ENCODE measurements at places on chromosomes 3 and 15.

DNA sequence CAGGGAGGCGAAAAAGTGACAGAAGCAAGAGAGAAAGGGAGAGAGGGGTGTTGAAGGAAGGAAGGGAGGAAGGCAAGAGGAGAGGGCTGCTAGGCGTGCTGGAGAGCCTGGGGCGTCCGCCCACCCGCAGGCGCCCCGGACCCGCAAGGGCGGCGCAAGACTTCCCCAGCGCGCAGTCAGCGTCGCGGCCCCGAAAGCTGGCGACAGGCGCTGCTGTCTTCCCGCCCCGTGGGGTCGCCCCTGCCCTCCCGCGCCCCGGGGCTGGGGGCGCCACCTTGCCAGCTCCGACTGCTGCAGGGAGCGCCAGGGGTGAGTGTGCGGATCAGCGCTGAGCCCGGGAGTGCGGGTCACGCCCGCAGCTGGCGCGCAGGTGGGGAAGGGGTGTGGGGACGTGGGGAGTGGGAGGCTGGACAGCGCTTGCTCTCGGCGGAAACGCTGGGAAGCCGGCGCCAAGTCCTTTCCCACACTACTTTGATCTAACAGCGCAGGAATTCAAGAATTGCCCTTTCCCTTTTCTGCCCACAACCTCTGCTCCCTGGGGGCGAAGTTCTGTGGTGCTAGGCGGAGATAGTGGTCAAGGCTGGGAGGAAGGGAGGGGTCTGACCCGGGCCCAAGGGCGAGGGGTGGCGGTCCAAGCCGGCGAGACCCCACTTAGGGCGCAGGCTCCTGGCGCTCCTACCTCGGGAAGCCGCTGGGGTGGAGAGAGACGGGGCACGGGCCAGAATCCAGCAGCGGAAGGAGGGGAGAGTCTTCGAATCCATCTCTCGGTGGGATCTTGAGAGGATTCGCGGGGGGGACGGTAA, 266.1 kb downstream of the CGGBP1 start:
- DNase-seq, result no peak

- no peak for DNase-seq
Observed at GRCh38 chr3:82177774-82178173, 416.3 kb upstream of the GBE1 start.

DNA sequence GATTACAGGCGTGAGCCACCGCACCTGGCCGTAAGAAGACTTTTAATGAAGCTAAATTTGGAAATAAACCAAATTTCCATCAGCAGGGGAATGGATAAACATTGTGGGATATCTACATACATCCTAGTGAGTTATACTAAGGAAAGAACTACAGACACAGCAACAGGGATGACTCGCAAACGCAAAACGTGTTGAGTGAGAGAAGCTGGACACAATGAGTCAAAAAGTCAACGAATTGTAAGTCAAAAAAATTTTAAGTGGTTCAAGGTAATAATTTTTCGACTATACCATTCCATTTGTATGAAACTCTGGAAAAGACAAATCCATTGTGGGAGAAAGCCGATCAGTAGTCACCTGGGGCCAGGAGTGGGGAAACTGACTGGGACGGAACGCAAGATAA, 19.9 kb downstream of the PLA2G4F start:
- DNase-seq, result no peak

GRCh38 chr3:195033531-195034091, 237.3 kb downstream of the XXYLT1 start:
- DNase-seq, result no peak

GRCh38 chr3:88149101-88149508, 654 bp upstream of the C3orf38 start:
- no peak for DNase-seq

GRCh38 chr3:187125319-187126031, 13.8 kb downstream of the RPL39L start:
- DNase-seq, result no peak

- DNase-seq, result no peak
Observed at GRCh38 chr3:117322866-117323265, 613.3 kb downstream of the TUSC7 start.

DNA sequence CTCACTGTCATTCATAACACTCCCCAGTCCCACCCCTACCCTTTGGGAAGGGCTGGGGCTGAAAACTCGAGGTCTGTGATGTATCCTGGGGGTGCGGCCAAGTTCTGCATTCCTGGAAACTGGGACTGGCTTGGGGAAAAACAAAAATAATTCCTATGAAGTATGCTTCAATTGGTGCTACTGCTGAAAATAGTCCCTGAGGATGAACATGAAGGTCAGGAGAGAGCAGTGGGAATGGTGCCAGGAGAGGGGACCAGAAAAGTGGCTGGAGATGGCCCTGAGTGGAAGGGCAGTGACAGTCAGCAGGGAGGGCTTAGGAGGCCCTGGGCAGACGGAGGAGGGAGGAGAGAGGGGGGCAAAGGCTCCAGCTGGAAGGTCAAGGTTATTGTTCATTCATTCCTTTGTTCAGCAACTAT, 4.8 kb upstream of the ISLR start:
- DNase-seq, result no peak

- no peak for DNase-seq
Observed at GRCh38 chr15:87032295-87032694, 952.6 kb downstream of the AGBL1 start.

- DNase-seq, result no peak
Observed at GRCh38 chr3:4387210-4388204, 79.6 kb downstream of the SUMF1 start.

DNA sequence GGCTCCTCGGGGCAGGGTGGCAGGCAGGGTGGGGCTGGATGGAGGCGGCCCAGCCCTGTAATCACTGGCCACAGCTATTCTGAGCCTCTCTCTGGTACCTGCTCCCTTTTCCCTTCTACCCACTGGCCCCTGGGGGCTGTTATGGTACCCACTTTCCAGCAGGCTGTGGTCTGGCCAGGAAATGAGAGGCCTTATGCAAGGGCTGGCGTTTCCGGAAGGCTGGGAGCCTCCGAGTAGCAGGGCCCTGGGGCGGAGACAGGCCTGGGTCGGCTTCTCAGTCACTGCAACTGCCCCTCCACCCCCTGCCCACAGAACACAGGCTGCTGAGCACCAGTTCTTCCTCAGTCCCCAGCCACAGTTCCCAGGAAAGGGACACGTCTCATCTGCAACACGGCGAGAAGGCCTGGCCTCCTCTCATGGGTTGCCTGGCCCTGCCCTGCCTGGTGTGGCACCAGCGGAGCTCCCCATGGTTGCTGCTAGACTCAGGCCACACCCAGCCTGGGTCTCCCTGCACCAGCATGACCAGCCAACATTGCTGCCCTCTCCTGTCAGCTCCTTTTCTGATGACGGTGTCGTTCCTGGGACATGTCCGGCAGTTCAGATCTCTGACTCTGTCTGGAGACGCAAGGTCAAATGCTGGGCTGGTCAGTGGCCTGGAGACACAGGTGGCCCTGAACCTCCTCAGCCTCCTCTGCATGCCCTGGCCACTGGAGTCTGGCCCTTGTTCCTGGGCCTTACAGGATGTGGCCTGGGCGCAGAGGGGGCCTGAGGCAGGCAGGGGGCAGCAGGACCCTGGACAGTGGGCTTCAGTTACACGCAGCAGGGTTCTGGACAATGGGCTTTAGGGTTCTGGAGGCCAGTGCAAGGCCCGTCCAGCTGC, 6.5 kb downstream of the CHST13 start:
- DNase-seq, result no peak

DNA sequence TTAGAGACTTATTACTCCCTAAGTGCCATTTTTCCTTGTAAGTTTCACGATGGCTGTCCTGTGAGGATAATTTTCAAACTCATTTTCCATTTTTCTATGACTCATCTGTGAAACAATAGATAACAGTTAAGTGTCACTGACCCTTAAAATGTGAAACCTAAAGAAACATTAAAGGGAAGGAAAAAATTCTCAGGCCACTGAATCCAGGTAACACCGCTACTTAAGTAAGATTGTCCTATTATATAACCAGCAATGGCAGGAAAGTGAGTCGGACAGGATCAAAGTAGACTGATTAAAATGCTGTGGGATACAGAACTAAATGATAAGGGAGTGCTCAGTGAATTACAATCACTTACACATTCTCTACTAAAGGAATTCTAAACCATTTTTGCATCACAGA, 12.4 kb downstream of the PLD1 start:
- DNase-seq, result no peak

DNA sequence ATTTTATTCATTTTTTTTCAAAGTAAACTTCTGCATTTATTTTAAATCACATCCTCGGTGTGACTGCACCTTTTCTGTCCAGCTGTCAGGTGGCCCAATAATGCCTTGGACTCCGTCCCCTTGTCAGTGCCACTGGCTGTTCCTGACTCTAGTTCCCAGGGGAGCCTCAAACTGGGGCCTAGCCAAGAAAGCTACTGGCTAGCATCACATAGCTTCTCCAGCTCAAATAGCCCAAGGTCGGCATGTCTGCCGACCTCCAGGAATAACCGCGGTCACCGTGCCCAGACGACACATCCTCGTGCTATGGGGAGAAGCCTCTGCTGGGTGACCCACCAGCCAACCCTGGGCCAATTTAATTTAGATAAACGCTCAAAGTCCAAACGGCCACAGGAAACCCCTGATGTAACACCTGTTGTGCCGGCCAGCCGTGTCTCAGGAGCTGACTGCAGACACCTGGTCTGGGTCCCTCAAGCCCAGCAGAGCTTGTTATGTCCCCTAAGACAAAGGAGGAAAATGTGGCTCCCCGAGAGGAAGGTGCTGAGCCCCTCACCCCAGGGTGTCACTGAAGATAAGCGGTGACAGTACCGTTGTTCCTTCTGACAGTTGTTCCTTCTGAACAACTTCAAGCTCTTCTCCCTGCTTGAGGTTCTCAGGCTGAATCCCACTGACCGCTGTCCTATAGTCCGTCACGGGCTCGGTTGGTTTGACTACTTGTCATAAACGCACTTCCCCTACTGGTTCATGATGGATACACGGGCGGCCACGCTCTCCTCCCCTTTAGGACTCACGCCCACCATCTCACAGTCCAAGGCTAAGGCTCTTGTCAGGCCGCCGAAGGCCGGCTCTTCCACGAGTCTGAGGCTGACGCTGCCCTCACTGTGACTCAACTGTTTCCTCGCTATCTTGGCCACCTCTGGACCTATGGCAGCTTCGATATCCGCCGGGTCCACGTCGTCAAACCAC, 126.2 kb downstream of the KLF13 start:
- no peak for DNase-seq

DNA sequence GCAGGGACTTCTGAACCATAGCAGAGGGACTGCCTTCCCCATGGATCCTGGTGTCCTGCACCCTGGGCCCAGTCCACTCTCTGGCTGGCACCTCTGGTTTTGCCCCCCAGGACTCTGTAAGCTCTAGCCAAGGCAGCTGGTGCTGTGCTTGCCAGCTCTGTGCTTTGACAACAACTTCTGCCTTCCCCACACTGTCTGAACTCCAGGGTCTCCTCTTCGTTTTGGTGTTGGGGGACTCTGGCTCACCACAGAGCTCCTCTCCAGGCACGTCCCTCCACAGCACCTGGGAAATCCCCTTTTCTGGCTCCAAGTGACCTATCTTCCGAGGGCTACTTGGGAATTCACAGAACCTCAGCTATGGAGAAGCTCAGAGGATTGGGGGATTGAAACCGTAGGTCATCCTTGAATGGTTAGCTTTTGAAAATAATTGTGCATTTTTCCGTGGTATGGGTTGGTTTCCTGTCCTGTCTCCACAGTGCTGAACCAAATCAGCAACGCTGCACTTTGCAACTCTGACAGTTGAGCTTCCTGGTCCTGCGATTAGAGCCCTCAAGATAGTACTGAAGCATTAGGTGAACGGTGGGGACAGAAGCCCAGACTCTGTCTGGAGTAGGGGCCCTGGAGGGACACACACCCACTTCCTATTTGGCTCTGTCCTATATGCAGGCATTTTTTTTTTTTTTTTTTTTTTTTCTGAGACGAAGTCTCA, 152.4 kb downstream of the APBA2 start:
- DNase-seq, result no peak

- DNase-seq, result no peak
Observed at GRCh38 chr15:68208136-68208535, 3.0 kb upstream of the CALML4 start.

DNA sequence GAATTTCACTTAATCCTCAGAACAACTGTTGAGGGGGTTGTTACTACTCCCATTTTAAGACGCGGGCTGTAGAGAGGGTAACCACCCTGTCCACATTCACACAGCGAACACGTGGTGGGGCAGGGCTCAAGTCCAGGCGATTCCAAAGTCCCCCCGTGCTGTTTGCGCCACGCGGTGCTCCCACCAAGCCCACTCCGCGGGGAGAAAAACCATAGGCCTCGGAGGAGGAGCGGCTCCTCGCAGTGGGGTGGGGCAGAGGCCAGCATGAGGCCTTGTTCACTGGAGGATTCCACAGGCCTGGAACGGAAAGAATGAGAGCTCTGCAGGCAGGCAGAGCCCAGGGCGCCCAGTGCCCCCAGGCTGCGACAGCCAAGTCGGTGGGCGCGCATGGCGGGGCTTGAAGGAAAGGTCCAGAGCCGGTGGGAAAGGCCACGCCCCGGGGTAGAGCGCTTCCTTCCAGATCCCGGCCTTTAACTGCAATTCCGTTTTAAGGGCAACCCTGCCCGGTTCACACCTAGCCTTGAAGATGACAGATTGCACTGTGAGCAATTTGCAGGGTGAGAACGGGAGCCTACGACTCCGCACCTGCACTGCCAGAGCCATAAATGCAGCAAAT, 161.8 kb upstream of the TBL1XR1 start:
- no peak for DNase-seq

- no peak for DNase-seq
Observed at GRCh38 chr3:187136936-187137335, 2.4 kb downstream of the RPL39L start.

- DNase-seq, result no peak
Observed at GRCh38 chr15:73924171-73924921, 1.9 kb upstream of the LOXL1 start.

DNA sequence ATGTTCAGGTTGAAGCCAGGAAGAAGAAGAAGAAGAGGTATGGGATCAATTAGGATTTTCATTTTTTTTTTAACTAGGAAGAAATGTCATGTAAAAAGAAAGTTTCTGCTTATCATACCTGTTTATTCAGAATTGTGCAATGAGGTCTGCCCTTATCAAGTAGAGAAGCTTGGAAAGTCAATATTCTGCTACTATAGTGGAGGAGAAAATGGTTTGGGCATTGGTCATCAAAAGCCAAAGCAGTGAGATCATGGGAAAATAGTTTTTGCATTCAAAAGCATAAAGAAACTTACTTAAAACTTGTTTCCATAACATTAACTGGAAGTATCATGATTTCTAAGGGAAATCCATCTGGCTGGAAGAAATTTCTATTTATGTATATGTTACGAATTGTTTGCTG, 1239.2 kb downstream of the NSUN3 start:
- DNase-seq, result no peak

GRCh38 chr15:36936613-36937012, 163.7 kb downstream of the MEIS2 start:
- DNase-seq, result no peak

- no peak for DNase-seq
Observed at GRCh38 chr15:41606997-41607396, 48.0 kb downstream of the TYRO3 start.

DNA sequence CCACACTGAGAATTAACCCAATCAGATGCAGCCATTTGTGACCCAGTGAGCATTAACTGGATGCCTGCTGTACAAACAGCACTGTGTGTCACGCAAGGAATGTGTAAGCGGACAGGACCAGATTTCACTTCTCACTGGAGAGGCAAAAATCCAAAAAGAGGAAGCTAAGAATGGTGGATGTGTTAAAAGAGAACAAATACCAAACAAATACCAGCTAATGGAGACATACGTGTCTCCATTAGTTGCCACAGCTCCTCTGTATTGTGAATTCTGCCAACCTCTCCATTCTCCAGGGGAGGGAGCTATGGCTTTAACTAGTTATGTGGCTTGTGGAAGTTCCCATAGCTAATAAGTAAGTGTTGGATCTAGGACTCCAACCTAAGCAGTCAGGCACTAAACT, 2.6 kb downstream of the LTF start:
- no peak for DNase-seq

GRCh38 chr3:95172164-95172943, 1109.5 kb downstream of the NSUN3 start:
- no peak for DNase-seq

GRCh38 chr3:98022978-98023820, 11.9 kb downstream of the GABRR3 start:
- no peak for DNase-seq

Measured in GM12892 (cell line).